ENCODE measurements at places on chromosomes 11 and 22.

GRCh38 chr11:124036666-124037065, 4.5 kb downstream of the OR10G7 start:
- no peak for DNase-seq

- no peak for DNase-seq
Measured at GRCh38 chr22:47594836-47595521, 832.5 kb downstream of the TBC1D22A start.

- DNase-seq: no peak
Measured at GRCh38 chr11:107951155-107951554, 22.9 kb downstream of the RAB39A start.

DNA sequence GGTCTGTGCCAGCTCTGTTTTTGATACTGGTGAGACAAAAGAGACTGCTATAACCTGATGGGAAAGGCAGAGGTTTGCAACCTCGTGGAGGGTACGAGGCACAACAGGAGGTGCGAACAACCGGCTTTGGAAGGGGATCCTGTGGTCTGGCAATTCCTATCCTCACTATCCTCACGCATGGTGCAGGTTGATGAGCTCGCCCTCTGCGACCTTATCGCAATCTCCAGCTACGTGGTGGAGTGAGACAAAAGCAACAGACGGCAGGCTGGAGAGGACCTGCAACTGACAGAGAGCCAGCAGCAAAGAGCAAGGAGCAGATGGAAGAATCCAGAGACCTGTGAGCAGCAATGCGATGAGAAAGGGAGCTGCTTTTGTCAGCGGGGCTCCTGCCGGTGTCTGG, 47.3 kb upstream of the TSKU start:
- DNase-seq: no peak
